IMR-90 (cell line): ENCODE measurements at places on chromosomes 6 and 20. TPM values are rescaled to one million over a fixed set of nuclear protein-coding genes. Genes with fewer than 3 reads are reported as not detected.

Gene CALHM6
- total RNA-seq = 0.72 and 0.83 TPM in 2 replicates

Gene ANGPT4
- not detected in 2 replicates for total RNA-seq

Gene C6orf15
- not detected in 2 replicates for total RNA-seq

Gene MMP24
- 0.36 and 0.56 TPM in 2 replicates for total RNA-seq

Gene EYA2
- 2.3 and 2.5 TPM in 2 replicates for total RNA-seq
